ENCODE measurements at places on chromosomes 16 and 17. TPM values are rescaled to one million over a fixed set of nuclear protein-coding genes. Genes with fewer than 3 reads are reported as not detected.

The OTOA gene
- not detected for polyA plus RNA-seq

The KCNAB3 gene
- 6.3 TPM for polyA plus RNA-seq

The BCAR1 gene
- 42.8 TPM for polyA plus RNA-seq

The CACNG1 gene
- 62.2 TPM for polyA plus RNA-seq

The GLIS2 gene
- 19.8 TPM for polyA plus RNA-seq

The CCL16 gene
- 0.13 TPM for polyA plus RNA-seq

The ARHGAP27 gene
- polyA plus RNA-seq = 9.2 TPM

The NDUFAF8 gene
- 39.0 TPM for polyA plus RNA-seq

All from muscle of arm (tissue), 14 donors.